Activated CD4-positive, alpha-beta T cell treated with anti-CD3 and anti-CD28 coated beads, Interleukin-2, amount 10 ng/mL, durations not matched to agents 7 days and 5 days (primary cell): ENCODE measurements at places on chromosomes 7 and 10. TPM values are rescaled to one million over a fixed set of nuclear protein-coding genes. Genes with fewer than 3 reads are reported as not detected.

The ACADSB gene
- total RNA-seq: 21.4 TPM

The HTRA1 gene
- not detected for total RNA-seq

The LRRN3 gene
- 211 TPM for total RNA-seq

The GRID2IP gene
- total RNA-seq: not detected

The SPDYE2 gene
- total RNA-seq: 0.15 TPM

The MET gene
- total RNA-seq: 0.21 TPM

The VGF gene
- 0.15 TPM for total RNA-seq

The RELN gene
- not detected for total RNA-seq

The EGR2 gene
- 0.92 TPM for total RNA-seq

GRCh38 chr7:28038175-28038797, 142.3 kb downstream of the JAZF1 start:
- no peak for DNase-seq
- H3K4me1 ChIP-seq: peaks cover 19% of the 10 kb centered on the region
- no peaks in the 10 kb centered on the region for H3K36me3 ChIP-seq

- no peaks in the 10 kb centered on the region for H3K36me3 ChIP-seq
- no peak for DNase-seq
- no peaks in the 10 kb centered on the region for H3K4me1 ChIP-seq
- H3K4me3 ChIP-seq: no peak overlapping the region
- no peak overlapping the region for H3K27ac ChIP-seq
Observed at GRCh38 chr7:69550991-69551390, 47.3 kb upstream of the AUTS2 start.

- H3K27ac ChIP-seq: peak overlapping the region; percentile 60
- peaks cover 5% of the 10 kb centered on the region for H3K36me3 ChIP-seq
- H3K4me3 ChIP-seq: peak overlapping the region; percentile 76
- H3K4me1 ChIP-seq: peaks cover 48% of the 10 kb centered on the region
- H3K27me3 ChIP-seq: peaks cover 69% of the 10 kb centered on the region
Observed at GRCh38 chr7:23471106-23471859, 992 bp upstream of the IGF2BP3 start.

GRCh38 chr10:132237871-132238270, 51.1 kb downstream of the DPYSL4 start:
- no peaks in the 10 kb centered on the region for H3K36me3 ChIP-seq
- H3K4me1 ChIP-seq: peaks cover 5% of the 10 kb centered on the region
- no peak overlapping the region for H3K27ac ChIP-seq
- no peaks in the 10 kb centered on the region for H3K27me3 ChIP-seq
- H3K4me3 ChIP-seq: no peak overlapping the region

GRCh38 chr10:104260775-104261115, 6.1 kb downstream of the GSTO1 start:
- peaks cover 73% of the 10 kb centered on the region for H3K4me1 ChIP-seq
- peaks cover 68% of the 10 kb centered on the region for H3K36me3 ChIP-seq
- no peaks in the 10 kb centered on the region for H3K27me3 ChIP-seq
- H3K4me3 ChIP-seq: peak overlapping the region; percentile 0
- peak overlapping the region; percentile 84 for H3K27ac ChIP-seq

GRCh38 chr10:20990604-20991003, 93.5 kb upstream of the NEBL start:
- no peaks in the 10 kb centered on the region for H3K27me3 ChIP-seq
- no peaks in the 10 kb centered on the region for H3K4me1 ChIP-seq
- H3K36me3 ChIP-seq: no peaks in the 10 kb centered on the region
- H3K4me3 ChIP-seq: no peak overlapping the region

DNA sequence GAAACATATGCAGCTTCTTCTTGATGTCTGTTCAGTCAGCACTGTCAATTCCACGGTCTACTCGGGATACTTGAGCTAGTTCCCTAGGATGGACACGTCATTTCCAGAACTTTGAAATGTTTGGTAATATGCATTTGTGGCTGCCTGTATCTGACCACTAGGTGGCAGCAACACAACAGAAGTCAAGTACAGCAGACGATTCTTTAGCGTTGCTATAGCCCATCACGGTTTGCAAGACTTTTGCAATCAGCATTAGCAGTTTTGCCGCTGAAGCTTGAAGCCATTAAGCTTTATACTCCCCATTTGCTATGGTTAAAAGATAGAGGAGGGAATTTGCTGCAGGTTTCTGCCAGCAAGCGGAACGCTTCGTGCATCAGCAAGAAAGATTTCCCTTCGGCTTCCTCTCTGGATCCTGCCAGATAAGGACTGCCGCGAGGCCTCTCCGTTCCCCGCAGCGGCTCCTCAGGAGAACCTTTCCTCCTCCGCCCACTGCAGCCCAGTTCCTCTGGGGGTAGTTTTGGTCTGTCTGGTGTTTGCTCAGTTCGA, 63.5 kb downstream of the ABCC2 start:
- H3K4me1 ChIP-seq: peaks cover 7% of the 10 kb centered on the region
- H3K27me3 ChIP-seq: no peaks in the 10 kb centered on the region
- no peaks in the 10 kb centered on the region for H3K36me3 ChIP-seq
- peak; percentile 85 for DNase-seq

DNA sequence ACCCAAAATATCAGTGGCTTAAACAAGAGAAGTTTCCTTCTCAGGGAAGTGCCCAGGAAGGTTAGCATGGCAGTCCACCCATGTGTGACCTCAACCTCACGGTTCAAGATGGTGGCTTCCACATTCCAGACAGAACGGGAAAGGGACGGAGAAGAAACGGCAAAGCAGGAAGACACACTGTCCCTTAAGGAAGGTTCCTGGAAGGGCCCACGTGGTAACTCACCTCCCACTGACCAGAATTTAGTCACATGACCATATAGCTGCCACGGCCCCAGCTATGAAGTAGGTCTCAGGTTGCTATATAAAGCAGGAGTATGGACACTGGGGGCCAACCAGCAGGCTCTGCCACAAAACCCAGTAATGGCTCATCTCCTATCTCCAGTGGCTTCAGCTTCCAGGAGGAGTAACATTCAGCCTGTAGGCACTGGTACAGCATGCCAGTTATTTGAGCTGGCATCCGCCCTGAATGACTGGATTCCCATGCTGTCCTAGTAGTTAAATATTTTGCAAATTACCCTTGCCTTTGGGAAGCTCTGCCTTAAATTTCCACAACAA, 278.5 kb upstream of the KLF14 start:
- no peak for DNase-seq
- no peak overlapping the region for H3K4me3 ChIP-seq
- H3K4me1 ChIP-seq: peaks cover 72% of the 10 kb centered on the region
- H3K27ac ChIP-seq: peak overlapping the region; percentile 85
- H3K36me3 ChIP-seq: peaks cover 10% of the 10 kb centered on the region
- H3K27me3 ChIP-seq: no peaks in the 10 kb centered on the region

- H3K4me1 ChIP-seq: no peaks in the 10 kb centered on the region
- no peak for DNase-seq
Observed at GRCh38 chr7:122380992-122381391, 76.4 kb upstream of the FEZF1 start.

DNA sequence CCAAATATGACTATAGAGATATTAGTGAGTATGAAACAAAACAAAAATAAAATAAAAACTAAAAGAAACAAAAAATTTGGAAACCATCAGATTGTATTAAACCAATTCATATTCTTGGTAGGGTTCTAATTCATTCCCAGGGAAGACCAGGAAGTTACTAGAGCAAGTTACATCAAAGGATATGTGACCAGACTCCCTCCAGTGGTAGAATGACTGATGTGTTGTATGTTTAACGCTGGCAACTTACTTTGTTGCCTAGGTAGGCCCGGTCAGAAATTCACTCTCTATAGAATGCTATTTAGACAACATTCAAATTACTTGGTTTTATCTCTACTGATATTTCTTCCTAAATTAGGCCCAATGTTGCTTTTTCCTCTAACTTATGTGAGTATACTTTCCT, 5.2 kb downstream of the PHYHIPL start:
- H3K36me3 ChIP-seq: peaks cover 2% of the 10 kb centered on the region
- peaks cover 11% of the 10 kb centered on the region for H3K27me3 ChIP-seq
- peaks cover 3% of the 10 kb centered on the region for H3K4me1 ChIP-seq
- H3K4me3 ChIP-seq: no peak overlapping the region

GRCh38 chr10:70494966-70495365, 16.4 kb downstream of the PALD1 start:
- peaks cover 31% of the 10 kb centered on the region for H3K4me1 ChIP-seq
- DNase-seq: peak; percentile 12
- H3K36me3 ChIP-seq: no peaks in the 10 kb centered on the region
- H3K27me3 ChIP-seq: no peaks in the 10 kb centered on the region

DNA sequence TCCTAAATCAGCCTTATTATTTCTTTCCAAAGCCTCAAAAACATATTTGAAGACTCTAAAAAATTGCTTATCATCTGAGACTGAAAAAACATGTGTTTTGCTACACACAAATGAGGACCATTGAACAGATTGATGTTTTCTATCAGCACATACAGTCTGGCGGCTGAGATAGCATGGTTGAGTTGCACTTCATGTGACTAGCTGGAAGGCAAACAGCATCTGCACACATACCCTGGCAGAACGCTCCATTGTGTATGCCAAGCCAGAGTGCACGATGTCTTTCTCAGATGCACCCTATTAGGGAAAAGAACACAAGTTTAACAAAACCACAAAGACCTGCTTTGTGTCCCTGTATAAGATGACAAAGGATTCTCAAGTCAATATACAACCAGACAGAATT, 33.0 kb downstream of the FAM25A start:
- no peak overlapping the region for H3K4me3 ChIP-seq
- no peaks in the 10 kb centered on the region for H3K27me3 ChIP-seq
- no peak for DNase-seq
- no peaks in the 10 kb centered on the region for H3K4me1 ChIP-seq

DNA sequence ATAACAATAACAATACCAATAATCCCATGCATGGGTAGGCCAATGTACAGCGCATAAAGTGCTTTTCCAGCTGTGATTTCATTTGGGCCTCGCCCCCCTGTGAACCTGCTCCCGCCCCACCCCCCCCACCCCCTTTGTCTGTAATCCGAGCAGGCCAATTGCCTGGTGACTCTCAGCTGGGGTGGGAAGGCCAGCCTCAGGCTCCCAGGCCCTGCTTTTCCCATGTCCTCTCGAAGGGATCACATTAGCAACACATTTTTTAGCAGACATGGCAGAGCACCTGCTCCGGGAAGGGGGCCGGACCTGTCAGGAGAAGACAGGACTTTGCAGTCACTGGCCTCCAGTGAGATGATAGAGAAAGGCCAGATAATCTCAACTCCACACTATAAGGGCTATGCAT, 439.3 kb downstream of the RPS24 start:
- H3K36me3 ChIP-seq: no peaks in the 10 kb centered on the region
- H3K27ac ChIP-seq: no peak overlapping the region
- H3K4me3 ChIP-seq: no peak overlapping the region
- DNase-seq: no peak
- peaks cover 2% of the 10 kb centered on the region for H3K4me1 ChIP-seq
- no peaks in the 10 kb centered on the region for H3K27me3 ChIP-seq

GRCh38 chr10:43202657-43203447, 64.0 kb downstream of the RASGEF1A start:
- H3K27ac ChIP-seq: no peak overlapping the region
- H3K27me3 ChIP-seq: no peaks in the 10 kb centered on the region
- H3K36me3 ChIP-seq: no peaks in the 10 kb centered on the region
- H3K4me3 ChIP-seq: peak overlapping the region; percentile 69
- peaks cover 9% of the 10 kb centered on the region for H3K4me1 ChIP-seq

DNA sequence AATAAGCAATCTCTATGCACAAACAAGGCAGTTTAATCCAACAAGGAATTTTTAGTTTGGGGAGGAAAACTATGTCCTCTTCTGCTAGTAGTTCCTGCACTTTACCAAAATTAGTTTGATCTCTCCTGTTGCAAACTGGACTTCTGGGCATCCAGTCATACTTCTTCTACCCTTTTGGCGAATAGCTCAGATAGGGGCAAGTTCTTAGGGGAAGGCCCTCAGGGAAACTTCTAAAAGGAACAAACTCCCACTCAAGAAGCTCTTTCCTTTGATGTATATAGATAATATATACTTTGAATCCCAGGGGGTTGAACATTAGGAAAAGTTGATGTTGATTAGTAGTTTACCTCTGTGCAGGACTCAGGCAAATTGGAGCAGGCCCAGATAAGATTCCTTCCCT, 21.5 kb upstream of the PPP1R17 start:
- H3K36me3 ChIP-seq: no peaks in the 10 kb centered on the region
- no peak overlapping the region for H3K27ac ChIP-seq
- no peaks in the 10 kb centered on the region for H3K4me1 ChIP-seq
- no peak for DNase-seq
- no peak overlapping the region for H3K4me3 ChIP-seq

DNA sequence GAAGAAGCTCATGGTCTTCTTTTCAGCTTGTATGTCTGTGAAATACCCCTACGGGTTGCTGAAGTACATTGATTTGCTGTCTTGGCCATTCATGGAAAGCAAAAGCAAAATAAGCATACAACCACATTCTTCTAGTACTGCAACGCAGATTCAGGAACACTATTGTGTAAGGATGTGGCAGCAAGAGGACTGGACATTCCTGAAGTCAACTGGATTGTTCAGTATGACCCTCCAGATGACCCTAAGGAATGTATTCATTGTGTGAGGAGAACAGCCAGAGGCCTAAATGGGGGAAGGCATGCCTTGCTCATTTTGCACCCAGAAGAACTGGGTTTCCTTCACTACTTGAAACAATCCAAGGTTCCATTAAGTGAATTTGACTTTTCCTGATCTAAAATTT, 133.4 kb upstream of the ANKRD1 start:
- no peaks in the 10 kb centered on the region for H3K4me1 ChIP-seq
- no peaks in the 10 kb centered on the region for H3K36me3 ChIP-seq
- no peak overlapping the region for H3K27ac ChIP-seq

- peaks cover 2% of the 10 kb centered on the region for H3K4me1 ChIP-seq
- H3K27me3 ChIP-seq: peaks cover 7% of the 10 kb centered on the region
- no peaks in the 10 kb centered on the region for H3K36me3 ChIP-seq
- H3K27ac ChIP-seq: no peak overlapping the region
Observed at GRCh38 chr10:84204122-84204521, 9.8 kb downstream of the CDHR1 start.

DNA sequence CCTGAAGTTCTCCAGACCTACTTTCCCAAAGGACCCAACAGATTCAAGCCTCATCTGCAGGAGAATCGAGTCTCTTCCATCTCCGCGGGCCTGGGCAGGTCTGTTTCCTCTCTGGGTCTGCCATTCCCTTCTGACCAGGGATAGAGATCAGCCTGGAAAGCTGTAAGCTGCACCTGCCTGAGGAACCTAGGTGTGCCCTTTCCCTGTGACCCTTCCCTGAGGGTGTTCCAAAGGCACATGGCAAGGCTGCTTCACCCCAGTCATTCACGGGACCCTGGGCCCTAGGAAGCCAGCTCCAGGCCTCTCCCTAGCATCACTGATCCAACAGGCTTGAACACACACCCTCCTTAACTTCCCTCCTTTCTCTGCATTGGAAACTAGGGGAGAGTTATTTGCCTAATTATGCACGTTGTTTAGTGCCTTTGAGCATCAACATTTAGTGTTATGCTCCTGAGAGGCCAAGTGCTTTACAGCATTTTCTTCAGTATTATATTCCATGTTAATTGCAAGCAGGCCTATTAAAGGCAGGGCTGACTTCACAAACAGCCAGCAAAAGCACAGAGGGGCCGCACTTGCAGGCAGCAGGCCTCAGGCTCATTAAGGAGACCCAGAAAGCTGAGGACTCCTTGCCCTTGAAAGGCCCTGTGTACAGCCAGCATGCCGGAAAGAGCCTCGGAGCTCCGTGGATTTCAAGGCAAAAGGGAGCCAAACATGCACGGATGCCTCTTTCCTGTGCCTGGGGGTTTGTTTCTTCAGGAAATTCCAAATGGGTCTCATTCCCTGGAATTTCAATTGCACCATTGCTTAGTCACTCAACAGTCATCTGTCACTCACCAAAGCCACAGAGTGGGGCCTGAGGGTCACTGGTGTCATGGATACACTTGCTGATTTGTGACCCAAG, 91.0 kb upstream of the FAM20C start:
- no peak overlapping the region for H3K4me3 ChIP-seq
- H3K27me3 ChIP-seq: peaks cover 14% of the 10 kb centered on the region
- no peak for DNase-seq
- H3K36me3 ChIP-seq: peaks cover 2% of the 10 kb centered on the region

GRCh38 chr7:100971111-100972001, 2.0 kb downstream of the MUC12 start:
- H3K4me1 ChIP-seq: peaks cover 10% of the 10 kb centered on the region
- H3K4me3 ChIP-seq: no peak overlapping the region
- H3K27me3 ChIP-seq: peaks cover 20% of the 10 kb centered on the region
